ENCODE measurements at places on chromosomes 7 and 10.

DNA sequence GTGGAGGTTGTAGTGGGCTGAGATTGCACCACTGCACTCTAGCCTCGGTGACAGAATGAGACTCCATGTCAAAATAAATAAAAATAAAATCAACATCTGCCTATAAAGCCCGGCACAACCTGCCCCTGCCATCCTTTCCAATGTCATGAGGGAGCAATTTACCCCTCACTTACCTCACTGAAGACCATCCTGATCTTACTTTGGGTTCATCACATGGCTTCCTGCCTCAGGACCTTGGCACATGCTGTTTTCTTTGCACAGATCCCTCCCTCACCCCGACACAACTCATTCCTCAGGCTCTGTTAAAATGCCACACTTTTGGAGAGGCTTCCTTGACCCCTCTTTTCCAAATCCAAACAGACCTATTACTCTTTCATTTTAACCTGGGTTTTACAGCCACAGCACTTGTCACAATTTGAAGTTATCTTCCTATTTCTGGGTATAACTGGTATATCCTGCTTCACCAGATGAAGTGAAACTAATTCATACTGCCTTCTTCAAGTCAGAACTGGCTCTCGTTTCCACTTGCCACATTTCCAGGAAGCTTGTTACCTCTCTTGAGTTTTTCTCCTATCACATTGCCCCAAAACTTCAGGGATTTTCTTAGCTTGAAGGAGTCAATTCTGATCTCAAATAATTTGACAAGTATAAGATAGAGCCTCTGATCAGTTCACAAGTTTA lies 69.3 kb upstream of the PARD3 start:
- DNase-seq = no peak

GRCh38 chr10:112721080-112721698 lies 228.9 kb upstream of the TCF7L2 start:
- no peak for DNase-seq

DNA sequence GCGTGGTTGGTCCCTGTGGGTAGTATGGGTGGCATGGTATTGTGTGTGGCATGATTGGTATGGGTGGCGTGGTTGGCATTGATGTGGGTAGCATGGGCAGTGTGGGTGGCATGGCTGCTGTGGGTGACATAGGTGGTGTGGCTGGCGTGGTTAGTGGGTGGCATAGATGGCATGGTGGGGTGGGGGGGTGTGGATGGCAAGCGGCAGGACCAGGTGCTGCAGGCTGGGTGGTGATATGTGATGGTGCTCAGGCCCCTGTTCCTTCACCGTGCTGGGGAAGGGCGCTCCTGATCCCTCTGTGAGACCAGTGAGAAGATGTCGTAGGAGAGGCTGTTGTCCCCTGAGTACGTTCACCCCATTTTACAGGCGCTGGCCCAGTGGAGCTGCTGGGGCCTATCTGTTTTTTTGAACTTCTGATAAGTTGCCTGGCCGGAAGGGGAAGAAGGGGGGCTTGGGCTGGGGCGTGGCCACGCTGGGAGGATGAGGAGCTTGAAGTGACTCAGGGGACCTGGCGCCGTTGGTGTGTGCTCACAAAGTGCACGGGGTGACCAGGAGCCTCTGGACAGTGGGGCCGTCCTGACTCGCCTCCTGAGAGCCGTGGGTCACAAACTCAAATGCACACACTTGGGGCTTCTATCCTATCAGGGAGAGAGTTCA lies 17.5 kb downstream of the INPP5A start:
- no peak for DNase-seq

GRCh38 chr10:125816548-125816947 lies 6.5 kb downstream of the UROS start:
- DNase-seq = no peak

DNA sequence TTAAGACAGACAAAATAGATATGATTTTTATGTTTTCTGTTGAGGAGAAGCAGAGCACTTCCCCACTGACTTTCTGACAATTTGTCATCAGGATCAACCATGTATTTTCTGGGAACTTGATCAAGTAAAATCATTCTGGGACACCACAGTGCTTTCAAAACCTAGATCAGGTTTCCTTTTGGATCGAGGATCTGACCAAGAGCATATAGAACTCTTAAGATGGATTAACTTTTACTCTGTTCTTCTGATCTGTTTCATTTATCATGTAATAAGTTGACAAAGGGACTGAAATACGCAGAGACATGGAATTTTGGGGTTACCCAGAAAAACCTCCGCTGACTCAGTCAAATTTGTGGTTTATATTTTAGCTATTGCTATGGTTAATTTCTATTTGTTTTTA lies 136.0 kb upstream of the WNT16 start:
- DNase-seq = no peak

- DNase-seq = no peak
These were observed 435.2 kb upstream of the ETV1 start for GRCh38 chr7:14424675-14425074.

- no peak for DNase-seq
These were observed 89.7 kb upstream of the RET start for GRCh38 chr10:42987121-42987541.

DNA sequence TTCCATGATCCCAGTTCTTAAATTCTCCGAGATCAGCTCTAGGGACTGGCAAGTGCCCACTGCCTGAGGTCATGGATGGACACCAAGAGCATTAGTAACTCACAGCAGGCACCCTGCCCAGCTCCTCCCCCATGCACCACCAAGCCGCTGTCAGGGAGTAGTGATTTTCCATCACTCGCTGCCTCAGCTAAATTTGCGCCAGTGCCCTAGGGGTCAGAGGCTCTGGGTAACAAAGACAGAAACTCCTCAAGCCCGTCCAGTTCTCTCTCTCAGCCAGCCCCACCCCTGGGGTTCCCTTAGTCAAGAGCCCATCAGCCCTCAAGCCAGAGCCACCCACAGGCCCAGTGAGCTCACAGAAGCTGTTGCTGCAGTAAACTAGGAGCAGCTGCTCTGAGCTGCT lies 30.0 kb downstream of the PAX2 start:
- DNase-seq = no peak

GRCh38 chr7:98229441-98229840 lies 18.2 kb downstream of the BHLHA15 start:
- no peak for DNase-seq

GRCh38 chr10:95430231-95430951 lies 130.8 kb downstream of the SORBS1 start:
- peak; percentile 29 for DNase-seq

DNA sequence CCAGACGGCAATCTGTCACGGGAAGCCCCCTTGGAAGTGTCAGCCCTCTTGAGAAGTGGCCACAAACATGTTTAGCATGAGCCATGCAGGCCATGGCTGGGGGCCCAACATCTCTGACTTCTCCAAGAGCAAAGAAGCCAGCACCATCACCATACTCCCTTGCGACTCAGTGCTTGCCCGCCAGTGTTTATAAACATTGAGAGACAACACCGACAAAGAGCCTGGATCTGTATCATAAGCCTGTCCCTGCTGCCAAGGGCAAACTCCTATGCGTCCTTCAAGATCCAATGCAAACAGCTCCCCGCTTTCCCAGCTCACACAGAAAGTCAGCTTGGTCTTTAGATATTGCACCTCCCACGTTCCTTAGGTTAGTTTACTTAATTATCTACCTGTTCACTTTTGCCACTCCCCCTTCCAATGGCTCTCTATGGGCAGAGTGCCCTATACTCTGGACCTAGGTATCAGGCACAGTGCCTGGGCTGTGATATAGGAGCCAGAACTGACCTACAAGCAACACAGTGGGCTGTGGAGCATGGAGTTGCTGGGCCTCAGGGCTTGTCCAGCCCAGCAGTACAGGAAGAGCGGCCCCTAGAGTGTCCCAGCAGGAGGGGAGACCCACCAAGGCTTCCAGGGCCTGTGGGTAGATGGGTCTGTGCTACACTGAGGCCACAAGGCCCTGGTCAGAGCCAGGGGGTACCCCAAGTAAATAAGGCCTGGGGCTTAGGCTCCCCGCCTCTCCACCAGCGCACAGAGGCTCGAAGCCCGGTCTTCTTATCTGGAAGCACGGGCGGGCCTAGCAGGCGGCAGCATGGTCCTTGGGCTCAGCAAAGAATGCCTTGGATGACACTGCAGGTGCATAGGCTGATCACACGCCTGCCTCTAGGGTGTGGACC lies 37.7 kb downstream of the CAMK2B start:
- DNase-seq = no peak

- no peak for DNase-seq
These were observed 41.6 kb upstream of the FAM20C start for GRCh38 chr7:150811-151221.

Data from pulmonary artery endothelial cell (primary cell).